ENCODE measurements at places on chromosomes 5 and 9.

- DNase-seq, result no peak
Measured at GRCh38 chr9:108017671-108018070, 528.1 kb upstream of the KLF4 start.

DNA sequence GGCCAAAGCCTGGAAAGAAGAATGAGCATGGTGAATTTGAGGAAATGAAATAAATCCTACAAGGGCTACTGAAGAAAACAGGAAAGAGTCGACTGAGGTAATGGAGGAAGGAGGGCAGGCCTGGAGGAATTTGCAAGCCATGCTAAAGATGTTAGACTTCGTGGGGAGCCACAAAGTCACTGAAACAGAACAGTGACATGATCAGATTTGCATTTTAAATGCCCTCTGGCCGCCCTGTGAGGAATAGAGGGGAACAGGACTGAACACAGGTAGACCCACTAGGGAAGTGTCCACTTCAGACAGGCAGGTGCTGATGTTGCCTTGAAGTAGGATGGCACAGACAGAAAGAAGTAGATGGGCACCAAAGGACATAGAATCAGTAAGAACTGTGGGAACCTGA is 42.8 kb upstream of the RLN1 start:
- no peak for DNase-seq

- no peak for DNase-seq
Measured at GRCh38 chr9:122129969-122130368, 29.6 kb downstream of the NDUFA8 start.

DNA sequence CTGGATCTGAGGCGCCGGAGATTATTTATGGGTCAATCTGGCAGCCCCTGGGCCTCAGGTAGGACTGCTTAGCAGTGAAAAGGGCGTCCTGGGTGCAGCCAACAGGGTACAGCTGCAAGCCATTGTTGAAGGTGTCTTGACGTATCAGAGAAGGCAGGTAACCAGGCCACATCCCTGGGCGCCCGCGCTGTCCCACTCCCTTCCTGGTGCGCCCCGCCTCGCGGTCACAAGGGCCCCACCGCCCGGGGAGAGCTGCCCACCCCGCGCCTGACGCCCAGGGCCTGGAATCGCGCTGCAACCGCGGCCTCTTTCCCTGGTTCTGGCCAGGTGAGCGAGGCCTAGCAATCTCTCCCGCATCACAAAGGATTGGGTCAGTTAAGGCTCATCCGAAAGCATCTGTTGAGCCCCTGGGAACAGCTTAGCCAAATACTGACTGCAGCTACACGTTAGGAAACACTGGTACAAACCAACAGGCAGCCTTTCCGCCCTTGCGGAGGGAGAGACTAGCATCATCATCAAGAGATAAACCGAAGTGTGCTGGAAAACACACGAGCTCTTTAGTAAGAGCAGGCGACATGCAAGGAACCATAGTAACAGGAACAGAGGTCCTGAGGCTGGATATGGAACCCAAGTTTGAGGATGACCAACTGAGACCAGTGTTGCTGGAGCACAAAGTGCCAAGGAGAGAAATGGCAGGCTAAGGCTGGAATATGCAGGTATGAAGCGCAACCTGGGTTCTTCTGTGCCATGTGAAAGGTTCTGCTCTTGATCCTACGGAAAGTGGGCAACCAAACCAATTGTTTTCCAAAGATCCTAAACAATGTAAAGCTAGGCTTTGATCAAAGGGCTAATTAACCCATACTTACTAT is 3.6 kb downstream of the RPS23 start:
- no peak for DNase-seq

- DNase-seq, result no peak
Measured at GRCh38 chr5:91212714-91213092, 170.4 kb downstream of the ARRDC3 start.

DNA sequence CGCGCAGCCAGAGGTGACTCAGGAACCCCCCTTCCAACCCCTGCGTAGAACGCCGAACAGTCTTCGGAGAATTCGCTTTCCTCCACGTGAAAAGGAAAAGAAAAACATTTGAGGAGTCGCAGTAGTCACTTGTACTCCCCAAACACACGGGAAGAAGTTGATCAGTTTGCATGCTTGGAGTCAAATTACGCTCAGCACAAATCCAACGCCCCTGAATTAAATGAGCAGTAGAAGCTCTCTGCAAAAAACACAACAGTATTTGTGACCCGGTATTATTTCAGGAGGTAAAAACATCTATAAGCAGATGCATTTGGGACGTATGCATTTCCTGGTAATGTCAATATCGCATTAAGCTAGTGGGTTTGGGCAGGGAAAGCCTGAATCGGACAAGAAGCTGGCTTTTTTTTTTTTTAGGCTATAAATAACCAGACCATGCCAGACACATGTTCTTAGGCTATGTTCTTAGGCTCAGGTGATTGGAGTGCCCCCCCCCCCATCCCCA is 854 bp upstream of the ARL15 start:
- DNase-seq, result no peak

DNA sequence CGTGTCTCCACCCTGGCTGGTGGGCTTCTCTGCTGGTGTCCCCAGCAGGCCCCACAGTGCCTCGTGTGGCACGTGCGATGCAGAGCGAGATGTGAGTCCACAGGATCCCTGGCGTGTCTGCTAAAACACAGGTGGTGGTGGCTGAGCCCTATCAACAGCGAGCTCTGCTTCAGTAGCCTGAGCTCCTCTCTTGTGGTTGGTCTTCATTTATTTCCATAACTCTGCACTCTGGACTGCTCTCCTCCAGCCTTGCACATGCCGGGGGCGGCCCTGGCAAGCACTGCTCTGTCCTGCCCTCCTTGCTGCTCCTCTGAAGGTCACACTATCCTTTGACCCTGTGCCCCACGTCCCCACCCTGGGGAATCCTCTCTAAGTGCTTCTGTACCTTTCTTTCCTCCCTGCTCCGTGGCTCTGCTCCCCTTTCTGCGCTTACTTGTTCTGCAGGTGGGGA is 59.2 kb downstream of the NSUN2 start:
- DNase-seq, result no peak

GRCh38 chr9:134575103-134575900 is 66.3 kb upstream of the COL5A1 start:
- DNase-seq, result no peak

- DNase-seq, result no peak
Measured at GRCh38 chr9:80883826-80884579, 805.3 kb downstream of the TLE1 start.

- DNase-seq, result no peak
Measured at GRCh38 chr9:133553973-133554713, 19.6 kb downstream of the ADAMTSL2 start.

DNA sequence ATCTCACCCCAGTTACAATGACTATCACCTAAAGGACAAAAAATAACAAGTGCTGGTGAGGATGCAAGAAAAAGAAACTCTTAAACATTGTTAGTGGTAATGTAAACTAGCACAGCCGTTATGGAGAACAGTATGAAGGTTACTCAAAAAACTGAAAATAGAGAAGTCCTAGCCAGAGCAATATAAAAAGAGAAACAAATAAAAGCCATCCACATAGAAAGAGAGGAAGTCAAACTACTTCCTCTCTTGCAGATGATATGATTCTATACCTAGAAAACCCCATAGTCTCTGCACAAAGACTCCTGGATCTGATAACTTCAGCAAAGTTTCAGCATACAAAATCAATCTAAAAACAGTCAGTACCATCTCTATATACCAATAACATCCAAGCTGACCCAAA is 221.5 kb upstream of the FAM174A start:
- DNase-seq, result no peak

- no peak for DNase-seq
Measured at GRCh38 chr5:8828596-8829322, 717.1 kb downstream of the SEMA5A start.

GRCh38 chr9:17578911-17579793 is at the start of gene SH3GL2:
TSS of gene SH3GL2 (plus strand) at chr9:17579066.
- DNase-seq, result peak; percentile 1

DNA sequence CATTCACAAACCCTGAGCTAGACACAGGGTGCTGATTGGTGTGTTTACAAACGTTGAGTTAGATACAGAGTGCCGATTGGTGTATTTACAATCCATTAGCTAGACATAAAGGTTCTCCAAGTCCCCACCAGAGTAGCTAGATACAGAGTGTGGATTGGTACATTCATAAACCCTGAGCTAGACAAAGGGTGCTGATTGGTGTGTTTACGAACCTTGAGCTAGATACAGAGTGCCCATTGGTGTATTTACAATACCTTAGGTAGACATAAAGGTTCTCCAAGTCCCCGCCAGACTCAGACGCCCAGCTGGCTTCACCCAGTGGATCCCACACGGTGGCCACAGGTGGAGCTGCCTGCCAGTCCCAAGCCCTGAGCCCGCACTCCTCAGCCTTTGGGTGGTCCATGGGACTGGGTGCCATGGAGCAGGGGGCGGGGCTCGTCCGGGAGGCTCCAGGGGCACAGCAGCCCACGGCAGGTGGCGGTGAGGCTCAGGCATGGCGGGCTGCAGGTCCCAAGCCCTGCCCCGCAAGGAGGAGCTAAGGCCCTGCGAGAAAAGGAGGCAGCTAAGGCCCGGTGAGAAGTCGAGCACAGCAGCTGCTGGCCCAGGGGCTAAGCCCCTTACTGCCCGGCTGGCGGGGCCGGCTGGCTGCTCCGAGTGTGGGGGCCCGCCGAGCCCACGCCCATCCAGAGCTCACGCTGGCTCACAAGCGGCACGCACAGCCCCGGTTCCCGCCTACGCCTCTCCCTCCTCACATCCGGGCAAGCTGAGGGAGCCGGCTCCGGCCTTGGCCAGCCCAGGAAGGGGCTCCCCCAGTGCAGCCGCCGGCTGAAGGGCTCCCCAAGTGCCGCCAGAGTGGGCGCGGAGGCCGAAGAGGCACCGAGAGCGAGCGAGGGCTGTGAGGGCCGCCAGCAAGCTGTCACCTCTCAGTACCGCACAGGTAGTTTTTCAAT is 1039.2 kb upstream of the CDH9 start:
- no peak for DNase-seq

Data from stimulated activated naive B cell treated with anti-CD40 and anti-IgM and Interleukin-4, amounts not matched to agents 10 μg/mL and 1 μg/mL and 100 μg/mL, for 72 hours (primary cell).